ENCODE measurements at places on chromosomes 2 and 18. TPM values are rescaled to one million over a fixed set of nuclear protein-coding genes. Genes with fewer than 3 reads are reported as not detected.

ACADL gene
- total RNA-seq: not detected

ANKRD23 gene
- total RNA-seq: 4.4 TPM

RESP18 gene
- total RNA-seq: not detected

ANKRD44 gene
- 21.4 TPM for total RNA-seq

REG3G gene
- total RNA-seq: not detected

PLGLB2 gene
- total RNA-seq: 6.5 TPM

ANKRD39 gene
- total RNA-seq: 7.9 TPM

DNA sequence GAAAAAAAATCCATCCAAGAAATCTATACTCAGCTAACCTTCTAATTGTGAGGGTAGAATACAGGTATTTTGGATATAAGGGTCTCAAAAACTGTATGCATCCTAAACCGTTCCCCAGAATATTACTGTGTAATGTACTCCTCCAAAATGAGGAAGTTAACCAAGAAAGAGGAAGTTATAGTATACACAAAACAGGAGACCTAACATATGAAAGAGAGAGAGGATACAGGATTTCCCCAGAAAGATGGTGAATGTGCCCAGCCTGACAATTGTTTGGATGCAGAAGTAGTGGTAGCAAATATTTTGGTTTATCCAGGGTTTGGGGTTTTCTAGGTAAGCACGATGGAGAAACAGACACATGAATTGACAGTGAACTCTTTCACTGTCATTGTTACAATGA, 50.6 kb downstream of the GALNT3 start:
- peaks cover 3% of the 10 kb centered on the region for H3K36me3 ChIP-seq
- H3K27me3 ChIP-seq: no peaks in the 10 kb centered on the region
- H3K4me3 ChIP-seq: no peak overlapping the region
- no peak overlapping the region for H3K27ac ChIP-seq

DNA sequence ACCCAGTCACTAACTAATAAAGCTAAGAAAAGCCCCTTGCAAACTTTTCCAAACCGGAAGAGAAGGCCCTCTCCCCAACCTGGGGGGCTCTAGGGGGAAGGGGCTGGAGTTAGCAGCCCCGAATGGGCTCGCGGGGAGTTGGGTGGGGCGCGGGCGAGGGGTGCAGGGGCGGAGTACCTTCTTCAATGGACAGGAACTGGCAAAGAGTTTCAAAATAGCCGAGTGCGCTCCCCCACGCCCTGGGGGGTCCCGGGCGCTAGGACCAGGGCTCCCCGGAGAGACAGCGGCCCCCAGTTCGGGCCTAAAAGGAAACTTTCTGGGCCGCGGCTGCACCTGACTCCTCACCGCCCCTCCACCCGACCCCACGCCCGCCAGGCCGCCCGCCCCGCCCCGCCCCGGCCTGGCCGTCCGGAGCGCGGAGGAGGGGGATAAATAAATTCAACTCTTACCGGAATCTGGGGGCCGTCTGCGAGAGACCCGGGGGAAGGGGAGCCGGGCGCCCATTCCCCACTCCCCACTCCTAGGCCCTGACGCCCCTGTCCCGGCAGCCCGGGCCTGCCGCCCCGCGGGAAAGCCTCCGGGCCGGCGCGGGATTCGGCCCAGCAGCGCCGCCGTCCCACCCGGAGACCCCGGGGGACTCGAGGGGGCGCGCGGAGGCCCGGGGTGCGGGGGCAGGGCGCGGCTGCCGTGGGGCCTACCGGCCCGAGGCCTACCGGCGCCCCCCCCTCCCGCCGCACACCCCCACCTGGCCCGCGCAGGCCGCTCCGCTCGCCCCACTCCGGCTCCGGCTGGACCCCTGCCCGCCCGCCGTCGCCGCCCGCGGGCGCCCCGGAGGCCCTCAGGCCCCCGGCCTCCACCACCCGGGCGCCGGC, 868 bp downstream of the INO80D start:
- H3K4me1 ChIP-seq: peaks cover 24% of the 10 kb centered on the region
- H3K27ac ChIP-seq: peak overlapping the region; percentile 99
- DNase-seq: no peak
- no peaks in the 10 kb centered on the region for H3K36me3 ChIP-seq

DNA sequence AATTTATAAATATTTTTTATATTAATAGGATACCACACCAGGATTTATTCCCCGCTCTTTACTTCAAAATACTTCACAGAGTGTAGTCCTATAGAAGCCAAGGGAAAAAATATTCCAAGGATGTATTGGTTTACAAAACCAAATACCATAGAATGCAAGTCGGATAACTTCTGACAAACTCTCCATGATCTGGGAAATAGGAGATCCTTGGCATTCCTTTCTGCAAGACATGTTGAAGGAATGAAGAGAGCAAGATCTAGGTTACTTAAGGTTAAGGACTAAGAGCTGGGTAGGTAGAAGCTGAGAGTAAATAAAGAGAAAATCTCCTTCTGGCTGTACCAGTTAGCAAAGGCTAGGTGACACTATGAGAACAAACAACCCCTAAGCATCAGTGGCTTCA, 141.2 kb downstream of the LRATD1 start:
- no peak overlapping the region for H3K4me3 ChIP-seq
- H3K4me1 ChIP-seq: no peaks in the 10 kb centered on the region
- H3K27me3 ChIP-seq: peaks cover 5% of the 10 kb centered on the region
- H3K27ac ChIP-seq: no peak overlapping the region
- no peak for DNase-seq

DNA sequence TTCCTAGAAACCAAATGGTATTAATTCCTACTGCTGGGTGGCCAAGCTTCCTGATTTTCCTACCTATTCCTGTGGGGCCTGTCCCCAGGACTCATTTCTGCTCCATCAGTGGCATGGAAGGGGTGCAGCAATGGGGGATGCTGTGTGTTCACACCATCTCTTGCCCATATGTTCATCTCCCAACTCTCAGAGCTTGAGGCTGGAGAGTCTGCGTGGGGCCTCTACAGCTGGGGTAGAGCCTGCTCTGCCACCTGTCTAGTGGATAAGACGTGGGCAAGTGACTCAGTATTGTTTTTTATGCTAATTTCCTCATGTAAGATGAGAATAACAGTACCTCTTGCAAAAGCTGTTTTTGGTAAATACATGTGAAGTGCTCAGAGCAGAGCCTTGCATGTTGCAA, 149.8 kb downstream of the ACTR3 start:
- no peak for DNase-seq
- H3K27ac ChIP-seq: no peak overlapping the region
- no peaks in the 10 kb centered on the region for H3K4me1 ChIP-seq
- peaks cover 25% of the 10 kb centered on the region for H3K27me3 ChIP-seq
- no peaks in the 10 kb centered on the region for H3K36me3 ChIP-seq
- no peak overlapping the region for H3K4me3 ChIP-seq

DNA sequence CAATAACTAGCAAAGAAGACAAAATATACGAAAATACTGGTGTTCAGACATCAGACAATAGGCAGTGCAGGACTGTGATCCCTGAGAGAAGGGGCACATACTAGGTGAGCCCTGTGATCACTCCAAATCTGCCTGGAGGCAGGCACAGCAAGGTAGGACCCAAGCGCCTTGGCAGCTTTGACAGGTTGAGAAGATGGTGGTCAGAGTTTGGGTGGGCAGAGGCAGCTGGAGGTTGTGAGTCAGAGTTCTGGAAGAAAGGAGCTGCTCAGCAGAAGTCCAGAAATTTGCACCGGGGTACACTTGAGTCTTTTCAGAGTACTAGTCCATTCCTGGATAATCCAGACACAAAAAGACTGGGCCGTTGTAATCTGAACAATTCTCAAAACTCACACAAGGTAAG, 14.0 kb downstream of the KIF1A start:
- peaks cover 4% of the 10 kb centered on the region for H3K27me3 ChIP-seq
- H3K4me1 ChIP-seq: no peaks in the 10 kb centered on the region
- no peak for DNase-seq
- H3K27ac ChIP-seq: no peak overlapping the region

DNA sequence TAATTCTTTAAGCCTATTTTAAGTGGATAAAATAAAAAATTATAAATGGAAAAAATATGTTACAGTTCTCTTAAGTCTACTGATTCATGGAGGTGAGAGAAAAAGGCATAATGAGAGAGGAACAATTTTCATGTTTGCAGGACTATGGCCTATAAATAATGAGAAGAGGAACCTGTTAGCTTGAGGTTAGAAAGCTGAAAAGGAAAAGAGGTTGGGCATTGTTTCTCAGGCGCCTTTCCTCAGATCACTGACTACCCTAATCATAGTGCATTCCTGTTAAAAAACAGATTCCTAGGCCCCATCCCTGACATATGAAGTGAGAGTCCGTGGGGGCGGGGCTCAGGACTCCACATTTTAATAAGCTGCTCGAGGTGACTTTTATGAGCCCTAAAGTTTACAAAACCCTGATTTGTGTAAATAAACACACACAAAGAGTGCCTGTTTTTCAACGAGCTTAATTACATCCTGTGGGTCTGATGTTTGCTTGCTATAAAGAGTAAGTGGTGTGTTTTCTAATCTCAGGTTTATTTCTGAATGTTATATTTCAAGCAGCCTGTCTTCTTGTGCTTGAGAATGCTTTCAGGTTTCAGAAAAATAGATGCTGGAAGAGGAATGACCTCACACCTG, 335.5 kb downstream of the CLIP4 start:
- H3K4me3 ChIP-seq: no peak overlapping the region
- H3K27ac ChIP-seq: no peak overlapping the region
- peaks cover 10% of the 10 kb centered on the region for H3K4me1 ChIP-seq
- peaks cover 2% of the 10 kb centered on the region for H3K27me3 ChIP-seq
- no peak for DNase-seq

GRCh38 chr18:41378598-41378997, 576.4 kb upstream of the PIK3C3 start:
- peaks cover 2% of the 10 kb centered on the region for H3K27me3 ChIP-seq
- H3K27ac ChIP-seq: no peak overlapping the region
- no peaks in the 10 kb centered on the region for H3K36me3 ChIP-seq
- H3K4me3 ChIP-seq: no peak overlapping the region
- H3K4me1 ChIP-seq: peaks cover 2% of the 10 kb centered on the region
- DNase-seq: no peak

DNA sequence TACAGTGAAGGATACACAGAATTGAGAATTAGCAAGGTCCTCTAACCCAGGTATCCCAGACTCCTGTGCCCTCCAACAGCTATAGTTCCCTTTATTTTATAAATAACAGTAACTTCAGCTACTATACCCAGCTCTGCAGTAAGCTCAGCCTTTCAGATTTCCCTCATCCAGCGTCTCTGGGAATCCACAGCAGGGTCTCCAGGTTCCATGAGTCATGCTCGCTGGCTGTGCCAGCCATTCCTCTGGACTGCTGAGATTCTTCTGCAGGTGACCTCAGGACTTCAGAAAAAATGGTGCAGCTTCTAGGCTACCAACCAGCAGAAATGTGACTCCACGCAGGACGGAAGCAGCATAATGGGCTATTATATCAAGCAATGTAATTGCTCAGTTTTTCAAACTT, 419.3 kb downstream of the ZNF516 start:
- no peak overlapping the region for H3K27ac ChIP-seq
- H3K27me3 ChIP-seq: no peaks in the 10 kb centered on the region
- no peak for DNase-seq
- H3K36me3 ChIP-seq: no peaks in the 10 kb centered on the region
- H3K4me3 ChIP-seq: no peak overlapping the region

GRCh38 chr2:12852135-12852534, 135.4 kb downstream of the TRIB2 start:
- H3K4me3 ChIP-seq: no peak overlapping the region
- no peaks in the 10 kb centered on the region for H3K27me3 ChIP-seq
- no peaks in the 10 kb centered on the region for H3K36me3 ChIP-seq

DNA sequence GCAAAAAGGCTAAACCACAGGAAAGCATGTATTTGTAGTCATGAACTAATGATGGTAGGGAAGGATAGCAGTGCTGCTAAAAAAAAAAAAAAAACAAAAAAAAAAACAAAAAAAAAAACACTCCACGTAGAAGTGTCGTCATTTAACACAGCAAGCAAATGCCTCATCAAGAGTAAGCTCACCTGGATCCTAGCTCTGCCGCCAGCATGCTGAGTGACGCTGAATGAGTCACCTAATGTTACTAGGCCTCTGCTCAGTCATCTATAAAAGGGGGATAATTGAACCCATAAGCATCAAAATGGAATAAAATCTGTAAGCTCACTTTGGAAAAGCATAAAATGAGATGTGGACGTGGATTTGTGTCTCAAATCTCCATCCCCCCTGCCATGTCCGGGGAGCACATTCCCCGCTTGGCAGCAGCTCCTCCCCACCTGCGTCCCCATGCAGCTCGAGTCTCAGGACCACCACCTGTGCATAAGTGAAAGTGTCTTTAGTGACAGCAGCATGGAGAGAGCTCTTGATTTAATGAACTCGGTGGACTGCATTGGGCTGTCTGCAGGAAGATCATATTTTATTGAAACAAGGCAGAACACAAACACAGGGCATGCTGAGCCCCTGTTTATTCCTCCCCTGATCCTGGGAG, 427.5 kb downstream of the LRATD1 start:
- no peaks in the 10 kb centered on the region for H3K4me1 ChIP-seq
- no peak overlapping the region for H3K27ac ChIP-seq
- no peak overlapping the region for H3K4me3 ChIP-seq
- no peaks in the 10 kb centered on the region for H3K36me3 ChIP-seq
- no peak for DNase-seq

DNA sequence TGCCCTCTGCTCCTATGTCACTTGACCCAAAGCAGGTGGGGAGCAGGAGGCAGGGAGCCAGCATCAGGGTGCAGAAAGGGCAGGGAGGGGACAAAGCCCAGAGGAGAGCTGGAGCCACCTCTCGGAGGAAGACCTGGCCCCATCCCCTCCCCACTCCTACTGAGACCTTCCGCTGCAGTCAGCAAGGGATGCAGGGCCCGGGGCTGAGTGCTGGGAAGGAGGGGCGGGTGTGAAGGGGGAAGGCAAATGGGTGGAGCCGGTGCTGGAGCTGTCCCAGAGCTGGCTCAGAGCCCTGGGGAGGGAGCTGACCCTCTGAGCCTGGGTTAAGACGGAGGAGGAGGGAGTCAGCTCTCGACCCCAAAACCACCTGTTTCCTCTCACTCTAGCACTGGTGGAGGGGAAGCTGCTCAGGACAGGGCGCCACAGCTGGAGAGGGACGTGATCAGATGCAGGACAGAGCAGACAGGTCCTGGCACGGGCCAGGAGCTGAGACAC, 33.8 kb downstream of the HS1BP3 start:
- peak overlapping the region; percentile 96 for H3K27ac ChIP-seq
- H3K36me3 ChIP-seq: peaks cover 2% of the 10 kb centered on the region
- peak; percentile 81 for DNase-seq
- no peak overlapping the region for H3K4me3 ChIP-seq
- H3K4me1 ChIP-seq: peaks cover 37% of the 10 kb centered on the region
- no peaks in the 10 kb centered on the region for H3K27me3 ChIP-seq

- H3K4me1 ChIP-seq: peaks cover 9% of the 10 kb centered on the region
- H3K4me3 ChIP-seq: no peak overlapping the region
- H3K27me3 ChIP-seq: no peaks in the 10 kb centered on the region
- no peak for DNase-seq
These were observed 698.3 kb upstream of the FANCL start for GRCh38 chr2:58939388-58939787.

DNA sequence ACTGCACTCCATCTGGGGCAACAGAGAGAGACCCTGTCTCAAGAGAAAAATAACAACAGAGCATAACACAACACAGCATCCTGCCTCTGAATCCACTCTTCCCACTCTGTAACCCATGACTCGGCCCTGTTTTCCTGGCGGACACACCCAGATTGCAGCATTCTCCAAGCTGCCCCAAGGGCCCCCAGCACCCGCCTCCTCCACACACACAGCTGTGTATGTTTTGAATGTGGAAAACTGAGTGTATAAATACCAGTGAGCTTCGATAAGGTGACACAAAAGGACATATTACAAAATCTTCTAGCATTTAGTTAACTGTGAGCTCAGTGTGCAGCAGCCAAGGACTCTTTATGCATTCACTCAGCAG, 13.0 kb downstream of the IMPA2 start:
- no peak overlapping the region for H3K4me3 ChIP-seq
- H3K27ac ChIP-seq: peak overlapping the region; percentile 65
- no peaks in the 10 kb centered on the region for H3K36me3 ChIP-seq
- DNase-seq: no peak

Measured in chondrocyte (in vitro differentiated cells).